HT1080 (cell line): ENCODE measurements at places on chromosomes 3 and 15. TPM values are rescaled to one million over a fixed set of nuclear protein-coding genes. Genes with fewer than 3 reads are reported as not detected.

- DNase-seq, result no peak
Observed at GRCh38 chr3:114896978-114897377, 250.1 kb downstream of the ZBTB20 start.

DNA sequence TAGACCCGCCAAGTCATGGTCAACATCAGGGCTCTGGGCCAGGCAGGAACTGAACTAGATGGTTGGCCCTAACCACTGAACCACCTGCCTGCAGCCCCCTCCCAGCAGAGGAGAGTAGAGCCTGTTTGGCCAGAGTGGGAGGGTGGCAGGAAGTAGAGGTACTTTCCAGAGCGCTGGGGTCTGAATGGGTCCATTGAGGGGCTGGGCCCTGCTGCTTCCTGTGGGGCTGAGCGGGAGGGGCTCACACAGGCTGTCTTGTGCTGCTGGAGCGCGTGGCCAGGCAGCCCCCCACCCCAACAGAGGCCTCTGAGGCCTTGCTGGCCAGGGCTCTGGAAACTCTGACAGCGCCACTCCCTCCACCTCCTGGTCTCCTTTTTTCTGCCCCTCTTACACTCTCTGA, 17.4 kb downstream of the CSPG4 start:
- no peak for DNase-seq

DNA sequence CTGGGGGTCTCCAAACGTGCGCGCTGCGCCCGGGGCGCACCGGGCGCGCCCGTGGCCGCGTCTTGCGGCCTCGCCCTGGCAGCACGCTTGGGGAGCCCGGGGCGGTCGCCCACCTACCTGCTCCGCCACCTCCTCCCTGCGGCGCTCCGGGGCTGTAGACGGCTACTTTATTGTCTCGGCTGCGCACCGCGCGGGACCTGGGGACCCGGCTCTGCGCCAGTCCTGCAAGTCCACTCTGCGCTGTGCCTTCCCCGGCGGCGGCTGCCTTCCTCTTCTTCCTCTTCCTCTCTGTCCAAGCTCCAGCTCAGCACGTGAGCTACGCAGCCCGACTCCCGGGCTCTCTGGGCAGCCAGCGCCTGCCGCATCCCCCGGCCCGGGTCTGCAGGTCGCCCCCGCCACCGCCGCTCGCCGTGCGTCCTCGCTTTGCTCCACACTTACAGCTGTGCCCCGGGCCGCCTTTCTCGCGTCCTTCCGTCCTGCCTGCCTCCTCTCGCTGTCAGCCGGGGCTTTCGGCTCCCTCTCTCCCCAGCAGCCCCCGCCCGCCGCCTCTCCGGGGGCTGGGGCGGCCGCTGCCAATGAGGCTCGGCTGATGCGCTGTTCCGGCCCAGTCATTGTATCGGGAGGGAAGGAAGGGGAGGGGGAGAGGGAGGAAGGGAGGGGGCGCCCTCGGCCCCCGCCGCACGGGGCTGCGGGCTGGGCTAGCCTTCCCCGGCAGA, 156.4 kb upstream of the FRMD4B start:
- DNase-seq, result peak; percentile 55

CYP1A2 gene
- total RNA-seq, result not detected in 2 replicates

GRCh38 chr3:172655388-172655787, 55.5 kb downstream of the NCEH1 start:
- DNase-seq, result no peak

CACNA1D gene
- total RNA-seq, result not detected in 2 replicates

DNA sequence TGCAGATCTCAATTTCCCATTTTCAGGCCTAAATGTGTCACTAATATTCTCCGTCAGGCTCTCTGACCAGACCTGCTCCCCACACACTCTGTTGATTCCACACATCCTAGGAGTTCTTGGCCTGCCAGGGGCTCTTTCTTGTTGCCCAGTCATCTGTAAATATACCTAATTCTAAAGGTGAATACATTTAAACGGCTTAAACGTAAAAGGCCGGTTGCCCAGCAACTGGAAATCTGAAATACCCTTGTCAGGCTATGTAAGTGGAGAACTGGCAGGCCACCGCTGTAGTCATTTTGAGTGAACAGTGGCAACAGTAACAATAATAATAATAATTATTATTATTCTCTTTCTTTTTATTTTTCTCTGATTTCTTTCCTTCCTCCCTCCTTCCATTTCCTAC, 302.7 kb downstream of the AGBL1 start:
- no peak for DNase-seq

DNA sequence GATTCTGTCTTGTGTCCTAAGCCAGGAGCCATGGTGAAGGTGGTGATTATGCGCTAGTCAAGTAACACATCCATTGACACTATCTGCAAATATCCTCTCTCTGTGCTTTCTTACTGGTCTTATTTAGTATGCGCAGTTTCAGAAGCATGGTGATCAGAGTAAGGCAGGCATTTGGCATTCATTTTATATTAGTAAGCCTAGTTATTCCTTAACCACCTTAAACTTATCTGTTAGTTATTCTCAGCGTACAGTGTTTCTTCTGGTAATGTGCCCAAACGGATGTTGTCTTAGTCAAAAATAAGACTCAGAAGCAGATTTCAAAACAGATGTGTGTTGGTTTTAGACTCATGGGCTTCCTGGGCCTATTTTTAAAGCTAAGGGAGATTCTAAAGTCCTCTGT, 329.2 kb downstream of the GRM7 start:
- DNase-seq, result peak; percentile 38

SI gene
- total RNA-seq, result not detected in 2 replicates

DNA sequence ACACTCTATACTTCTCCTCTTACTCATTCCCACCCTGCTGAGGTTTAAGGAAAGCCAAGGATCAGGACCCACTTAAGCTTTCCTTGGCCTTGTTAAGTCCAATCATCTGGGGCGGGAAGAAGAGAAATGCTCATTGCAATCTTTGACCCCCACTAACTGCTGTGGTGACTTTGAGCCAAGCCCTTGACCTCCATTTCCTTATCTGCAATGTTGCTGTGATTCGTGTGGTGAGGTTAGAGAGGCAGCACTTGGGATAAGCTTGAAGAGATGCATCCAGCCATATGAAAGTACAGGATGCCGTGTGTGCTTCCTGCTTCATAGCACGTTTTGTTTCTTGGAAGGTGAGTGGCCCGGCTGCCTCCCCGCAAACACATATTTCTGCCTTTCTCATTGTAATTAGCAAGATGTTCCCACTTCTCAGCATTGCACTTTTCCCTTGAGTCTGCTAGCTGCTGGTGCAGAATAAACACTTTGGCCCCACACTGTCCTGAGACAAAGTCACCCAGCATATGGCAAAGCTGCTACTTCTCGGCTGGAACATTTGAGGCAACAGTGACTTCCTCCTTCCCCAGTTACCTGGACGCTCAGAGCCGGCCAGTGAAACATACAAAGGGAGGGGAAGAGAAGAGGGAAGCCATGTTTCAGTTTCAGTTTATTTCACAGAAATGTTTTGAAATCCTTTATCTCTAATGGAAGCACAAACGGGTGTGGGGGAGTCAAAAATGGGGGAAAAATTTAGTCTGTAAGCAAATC, 10.5 kb upstream of the NUDT16 start:
- no peak for DNase-seq

GRCh38 chr3:48466386-48467109, 20.0 kb downstream of the ATRIP start:
- no peak for DNase-seq

GRCh38 chr3:21790466-21790865, 39.5 kb upstream of the ZNF385D start:
- DNase-seq, result no peak

- DNase-seq, result peak; percentile 7
Observed at GRCh38 chr15:57867970-57868798, 161.7 kb downstream of the POLR2M start.

DNA sequence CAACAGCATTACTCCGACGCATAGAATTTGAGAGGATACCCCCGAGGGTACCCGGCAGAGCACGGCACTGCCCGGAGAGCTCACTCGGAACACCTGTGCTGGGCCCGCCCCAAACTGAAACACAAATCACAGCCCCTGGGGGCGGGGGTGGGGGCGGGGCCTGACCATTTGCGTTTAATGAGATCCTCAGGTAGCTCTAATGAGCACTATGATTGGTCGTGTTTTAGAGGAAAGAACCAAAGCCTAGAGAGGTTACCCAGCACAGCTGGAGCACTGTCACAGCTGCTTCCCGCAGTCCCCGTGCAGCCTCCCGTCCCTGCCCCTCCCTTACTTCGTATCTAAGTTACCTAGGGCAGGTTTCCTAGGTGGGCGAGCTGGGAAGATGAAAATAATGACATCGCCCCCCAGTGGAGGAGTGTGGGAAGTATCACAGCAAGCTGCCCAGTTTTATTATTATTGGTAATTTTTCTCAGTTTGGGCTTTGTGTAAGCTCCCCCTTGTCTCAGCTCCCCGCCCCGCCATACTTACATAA, 187.1 kb downstream of the PDE8A start:
- peak; percentile 21 for DNase-seq

- peak; percentile 30 for DNase-seq
Observed at GRCh38 chr15:79296583-79296982, 14.1 kb downstream of the ANKRD34C start.

DNA sequence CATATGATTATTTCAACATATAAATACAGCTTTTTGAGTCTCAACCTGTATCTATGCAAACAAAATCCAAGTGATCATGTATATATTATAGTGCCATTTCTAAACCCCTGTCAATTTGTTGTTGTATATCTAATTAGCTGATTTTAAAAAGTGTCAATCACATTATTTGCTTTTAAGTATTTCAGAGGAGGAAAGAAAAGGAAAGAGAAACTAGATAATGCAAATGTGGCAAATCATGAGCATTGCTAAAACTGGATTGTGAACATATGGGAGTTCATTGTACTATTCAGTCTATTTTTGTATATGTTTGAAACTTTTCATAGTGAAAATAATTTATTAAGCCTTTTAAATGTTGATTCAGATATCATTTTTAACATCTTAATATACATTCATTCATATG, 190.7 kb downstream of the ZIC4 start:
- DNase-seq, result no peak

- peak; percentile 3 for DNase-seq
Observed at GRCh38 chr15:72474466-72474911, 359 bp downstream of the ARIH1 start.

SPTSSB gene
- 0.23 TPM in 1 of 2 replicates, not detected in the other for total RNA-seq

PRC1 gene
- total RNA-seq, result 267 and 328 TPM in 2 replicates

DUOXA2 gene
- total RNA-seq, result not detected in 2 replicates

DNA sequence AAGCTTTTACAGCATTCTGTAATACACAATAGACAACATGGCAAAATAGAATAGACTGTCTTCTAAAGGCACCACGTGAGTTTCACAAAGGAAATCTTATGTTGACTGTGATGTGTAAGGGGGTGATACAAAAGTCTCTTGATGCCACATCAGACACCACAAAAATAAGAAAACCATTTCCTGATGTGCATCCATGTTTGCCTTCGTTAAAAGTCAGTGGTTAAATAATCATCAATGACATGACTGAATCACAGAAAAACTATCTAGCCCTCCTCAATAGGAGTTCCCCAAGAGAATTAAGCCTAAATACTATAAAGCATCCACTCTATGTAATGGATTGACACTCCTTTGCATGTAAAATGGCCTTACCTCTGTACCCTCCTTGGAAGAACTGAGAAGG, 198.6 kb upstream of the SLC2A2 start:
- DNase-seq, result no peak

PLCL2 gene
- total RNA-seq, result 11.1 and 11.5 TPM in 2 replicates

GRCh38 chr15:71440489-71441110, 325.3 kb downstream of the THSD4 start:
- peak; percentile 66 for DNase-seq

MGLL gene
- 8.7 and 10.5 TPM in 2 replicates for total RNA-seq

- no peak for DNase-seq
Observed at GRCh38 chr3:53376679-53377078, 29.3 kb upstream of the DCP1A start.
